ENCODE measurements at places on chromosomes 6 and 20.

GRCh38 chr6:16819752-16820151 is 58.5 kb upstream of the ATXN1 start:
- no peak for DNase-seq

- peak; percentile 78 for DNase-seq
Measured at GRCh38 chr6:7505189-7505699, 36.2 kb upstream of the DSP start.

- DNase-seq = no peak
Measured at GRCh38 chr6:148037496-148037895, 305.1 kb upstream of the SASH1 start.

GRCh38 chr6:44010411-44011349 is 116.6 kb downstream of the MRPL14 start:
- peak; percentile 97 for DNase-seq

GRCh38 chr6:149441740-149442139 is 41.7 kb downstream of the SUMO4 start:
- no peak for DNase-seq

All from fibroblast of upper back skin (primary cell).